NCI-H1092 (cell line): ENCODE measurements at places on chromosomes 6 and 20.

- no peak for DNase-seq
Measured at GRCh38 chr6:149459761-149460160, 25.1 kb downstream of the ZC3H12D start.

GRCh38 chr6:33783781-33784520, 5.0 kb downstream of the LEMD2 start:
- no peak for DNase-seq

DNA sequence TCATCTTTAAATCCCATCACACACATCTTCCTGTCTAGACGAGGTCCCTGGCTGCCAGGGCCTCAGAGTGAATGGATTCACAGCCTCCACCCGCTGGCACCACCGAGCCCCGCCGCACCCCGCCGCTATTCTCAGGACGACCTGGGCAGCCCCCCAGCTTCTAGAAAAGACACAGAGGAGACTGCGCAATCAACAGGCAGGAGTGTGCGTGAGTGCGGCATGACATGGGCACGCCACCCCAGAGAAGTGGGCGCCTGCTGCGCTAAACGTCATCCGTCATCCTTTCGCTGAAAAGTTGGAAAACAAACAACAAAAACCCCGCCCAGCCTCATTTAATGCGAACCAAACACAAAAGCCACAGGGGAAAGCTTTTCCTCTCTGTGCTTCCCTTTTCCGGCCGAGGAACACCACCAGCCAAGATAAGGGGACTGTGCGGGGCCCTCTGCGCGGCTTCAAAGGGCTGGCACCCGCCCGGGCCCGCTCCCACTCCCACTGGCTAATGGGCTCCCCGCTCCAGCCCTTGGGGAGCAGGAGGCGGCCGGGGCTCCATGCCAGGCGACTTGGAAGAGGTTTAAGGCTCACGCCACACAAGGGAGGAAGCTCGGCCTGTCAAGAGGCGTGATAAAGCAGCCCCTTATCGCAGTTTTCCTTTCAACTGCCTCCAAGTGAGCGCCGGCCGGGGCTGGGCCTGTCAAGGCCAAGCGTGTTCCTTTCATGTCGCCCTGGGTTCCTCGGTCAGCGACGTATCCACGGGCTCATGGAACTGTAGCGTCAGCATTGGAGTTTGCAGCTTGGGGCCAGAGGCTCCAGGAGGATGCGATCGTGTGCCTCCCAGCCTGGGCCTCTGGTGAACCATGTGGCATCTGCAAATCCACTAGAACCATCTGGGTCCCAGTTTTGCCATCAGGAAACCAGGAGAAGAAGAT, 50.1 kb downstream of the NFATC2 start:
- DNase-seq, result peak; percentile 65

- no peak for DNase-seq
Measured at GRCh38 chr6:37452522-37452921, 19.5 kb downstream of the CMTR1 start.

DNA sequence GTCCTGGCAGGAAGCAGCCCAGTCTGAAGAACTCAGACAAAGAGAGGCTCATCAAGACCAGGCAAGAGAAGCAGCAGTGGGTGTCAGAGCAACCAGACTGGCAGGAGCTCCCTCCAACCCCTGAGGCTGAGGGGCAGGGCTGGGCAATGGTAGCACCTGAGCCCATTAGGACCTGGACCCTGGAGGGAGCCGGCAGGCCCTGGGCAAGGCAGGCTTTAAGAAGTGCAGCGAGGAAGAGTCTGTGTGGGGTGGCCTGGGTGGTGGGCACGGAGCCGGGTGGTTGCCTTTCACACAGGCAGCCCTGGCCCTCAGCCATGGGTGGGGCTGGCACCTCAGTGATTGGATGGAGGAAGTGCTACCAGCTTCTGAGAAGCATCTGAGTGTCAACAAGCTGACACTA, 33.1 kb upstream of the IRF4 start:
- DNase-seq, result no peak

DNA sequence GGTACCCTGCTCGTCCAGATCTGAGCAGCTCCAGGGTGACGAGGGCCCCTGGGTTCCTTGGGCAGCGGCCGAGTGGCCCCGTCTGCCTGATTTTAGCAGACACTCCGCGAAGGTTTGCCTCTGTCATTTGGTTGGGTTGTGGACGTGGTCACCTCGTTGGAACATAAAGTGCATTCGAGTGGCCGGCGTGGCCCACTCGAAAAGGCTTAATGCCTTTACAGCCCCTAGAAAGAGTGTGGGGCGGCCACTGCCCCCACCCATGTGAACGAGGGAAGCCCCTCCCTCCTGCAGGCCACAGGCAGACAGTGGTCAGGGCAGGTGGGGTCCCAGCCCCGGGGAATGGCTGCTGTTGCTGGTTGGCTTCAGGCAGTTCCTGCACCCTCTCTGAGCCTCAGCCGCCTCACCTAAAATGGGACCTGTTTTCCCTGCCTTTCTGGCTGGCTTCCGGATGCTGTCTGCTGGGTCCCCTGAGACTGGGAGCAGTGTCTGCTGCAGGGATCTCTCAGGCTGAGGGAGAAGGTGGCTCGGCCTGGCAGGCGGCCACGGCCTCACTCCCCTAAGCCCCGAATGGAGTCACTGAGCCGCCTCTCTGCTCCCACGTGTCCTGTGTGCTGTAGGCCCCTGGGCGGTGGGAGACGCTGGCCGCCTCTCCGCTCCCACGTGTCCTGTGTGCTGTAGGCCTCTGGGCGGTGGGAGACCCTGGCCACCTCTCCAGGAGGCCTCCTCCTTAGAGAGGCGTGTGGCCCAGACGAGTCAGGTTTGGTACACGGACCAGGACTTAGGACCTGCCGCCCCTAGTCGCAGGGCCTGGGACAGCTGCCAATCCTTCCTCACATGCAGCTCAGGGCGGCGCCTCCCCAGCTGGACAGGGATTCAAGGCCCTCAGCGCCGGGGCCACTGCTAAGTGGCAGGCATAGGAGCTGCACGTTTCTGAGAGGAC, 233.0 kb downstream of the ERMARD start:
- peak; percentile 89 for DNase-seq

GRCh38 chr6:4999586-4999985, 4.3 kb downstream of the RPP40 start:
- DNase-seq, result no peak

DNA sequence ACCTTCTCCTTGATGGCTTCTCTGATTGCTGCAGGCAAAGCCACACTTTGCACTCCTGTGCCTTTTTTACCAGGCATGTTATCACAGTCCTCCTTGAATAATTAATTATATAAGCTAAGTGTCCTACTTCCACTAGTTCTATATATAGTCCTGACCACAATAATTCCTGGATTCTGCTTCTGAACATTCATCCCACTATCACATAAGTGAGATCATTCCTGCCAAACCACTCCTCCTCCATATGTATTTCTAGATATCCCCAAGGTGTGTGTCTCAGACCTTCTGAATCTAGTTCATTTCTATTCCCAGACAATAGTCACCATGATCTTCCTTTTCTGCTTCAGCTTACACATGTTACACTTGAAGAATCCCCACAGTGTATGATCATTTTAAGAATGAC, 1237.5 kb upstream of the MAP3K7 start:
- DNase-seq, result no peak

DNA sequence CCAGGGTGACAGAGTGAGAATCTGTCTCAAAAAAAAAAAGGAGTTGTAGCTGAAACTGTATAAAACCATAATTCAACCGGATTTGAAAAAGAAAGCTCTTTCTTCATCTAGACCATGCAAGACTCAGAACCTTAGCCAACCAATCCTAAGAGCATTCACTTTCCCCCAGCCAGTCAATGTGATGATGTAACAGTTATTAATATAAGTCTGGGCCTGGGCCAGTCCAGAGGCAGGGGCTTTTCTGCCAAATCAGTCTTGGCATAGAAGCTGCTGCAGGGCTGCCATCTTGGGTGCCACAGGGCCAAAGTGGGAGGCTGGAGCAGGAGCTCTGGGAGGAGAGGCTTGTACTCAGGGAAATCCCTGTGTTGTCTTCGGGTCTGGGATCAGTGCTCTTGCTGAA, 288.4 kb downstream of the CLIC5 start:
- no peak for DNase-seq

DNA sequence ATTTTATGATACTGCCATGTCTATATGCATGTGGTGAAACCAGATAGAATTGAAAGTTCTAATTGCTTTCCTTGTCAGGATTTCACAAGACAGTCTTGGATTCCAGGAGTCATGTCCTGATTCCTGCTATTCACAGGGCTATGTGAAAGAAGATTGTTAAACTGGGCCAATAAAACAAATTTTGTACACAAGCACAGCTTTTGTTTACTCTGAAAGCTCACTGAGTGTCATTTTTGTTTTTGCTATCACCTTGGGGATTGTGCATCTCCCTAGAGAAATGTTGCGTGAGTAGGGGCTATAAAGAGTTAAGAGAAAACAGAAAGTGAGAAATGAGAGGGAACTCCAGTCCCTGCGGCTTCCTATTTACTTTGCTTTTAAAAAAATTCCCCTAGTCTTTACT, 627.5 kb downstream of the PKHD1 start:
- no peak for DNase-seq

- no peak for DNase-seq
Measured at GRCh38 chr6:116405138-116405537, 34.4 kb downstream of the DSE start.

GRCh38 chr20:50572938-50573777, 63.0 kb downstream of the PTPN1 start:
- DNase-seq, result peak; percentile 86

- no peak for DNase-seq
Measured at GRCh38 chr6:90190752-90191395, 105.8 kb downstream of the BACH2 start.

GRCh38 chr20:20946122-20946759, 159.9 kb downstream of the LINC00237 start:
- DNase-seq, result no peak

GRCh38 chr6:89618026-89618425, 20.5 kb downstream of the LYRM2 start:
- DNase-seq, result no peak

DNA sequence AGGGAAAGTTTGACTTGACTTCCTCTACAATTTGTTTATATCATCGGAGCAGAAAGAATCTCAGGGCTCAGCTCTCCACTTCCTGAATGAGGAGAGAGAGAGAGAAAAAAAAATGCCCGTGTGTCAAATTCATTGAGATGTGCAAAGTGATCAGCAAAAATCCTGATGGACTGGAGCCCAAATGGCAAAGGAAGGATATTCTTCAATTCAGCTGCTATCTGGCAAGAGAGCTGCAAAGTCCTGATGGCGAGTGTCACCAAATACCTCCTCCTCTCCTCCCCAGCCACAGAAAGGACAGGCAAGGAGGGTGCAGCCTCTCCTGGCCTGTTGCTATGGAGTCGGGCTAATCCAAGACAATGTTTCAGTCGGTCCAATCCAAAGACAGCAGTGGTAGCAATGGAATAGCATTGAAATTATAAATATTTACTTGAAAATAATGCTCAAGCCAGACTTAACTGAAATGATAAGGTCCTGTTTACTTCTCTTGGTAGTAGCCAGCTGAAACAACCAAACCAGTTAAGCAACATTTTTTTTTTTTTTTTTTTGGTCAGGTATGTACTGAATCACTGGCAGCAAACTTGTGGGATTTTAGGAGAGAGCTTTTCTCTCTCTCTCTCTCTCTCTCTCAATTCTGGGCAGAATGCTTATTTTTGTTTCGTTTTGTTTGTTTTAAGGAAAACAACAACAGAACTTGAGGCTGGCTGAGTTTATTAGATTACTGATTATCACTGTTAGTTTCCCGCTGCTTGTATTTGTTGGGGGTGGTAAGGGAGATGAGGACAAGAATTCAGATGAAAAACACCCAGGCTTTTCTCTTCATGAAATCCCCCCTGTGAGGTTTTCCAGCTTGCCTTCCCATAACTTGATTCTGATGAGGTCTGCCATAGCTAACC, 204.2 kb downstream of the BCAS1 start:
- DNase-seq, result no peak

GRCh38 chr20:63829945-63830835, 874 bp downstream of the ZBTB46 start:
- DNase-seq, result no peak

DNA sequence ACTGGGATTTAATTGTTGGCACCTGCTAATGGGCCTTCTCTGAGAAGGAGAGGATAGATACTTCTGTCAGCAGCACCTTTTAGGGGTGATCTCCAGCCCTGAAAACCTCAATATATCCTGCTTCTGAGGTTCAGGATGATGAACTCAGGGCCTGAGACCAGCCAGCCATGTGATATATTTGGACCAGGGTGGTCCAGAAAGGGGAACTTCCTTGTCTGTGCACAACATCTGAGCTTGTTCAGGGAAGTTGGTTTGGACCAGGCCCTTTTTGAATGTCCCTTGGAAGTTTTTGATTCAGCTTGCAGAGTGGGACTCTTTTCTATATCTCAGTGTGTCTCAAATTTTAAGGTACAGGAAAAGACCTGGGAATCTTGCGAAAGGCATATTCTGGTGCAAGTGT, 85.8 kb downstream of the GFRA4 start:
- no peak for DNase-seq

GRCh38 chr20:52936351-52937340, 35.5 kb upstream of the TSHZ2 start:
- no peak for DNase-seq

DNA sequence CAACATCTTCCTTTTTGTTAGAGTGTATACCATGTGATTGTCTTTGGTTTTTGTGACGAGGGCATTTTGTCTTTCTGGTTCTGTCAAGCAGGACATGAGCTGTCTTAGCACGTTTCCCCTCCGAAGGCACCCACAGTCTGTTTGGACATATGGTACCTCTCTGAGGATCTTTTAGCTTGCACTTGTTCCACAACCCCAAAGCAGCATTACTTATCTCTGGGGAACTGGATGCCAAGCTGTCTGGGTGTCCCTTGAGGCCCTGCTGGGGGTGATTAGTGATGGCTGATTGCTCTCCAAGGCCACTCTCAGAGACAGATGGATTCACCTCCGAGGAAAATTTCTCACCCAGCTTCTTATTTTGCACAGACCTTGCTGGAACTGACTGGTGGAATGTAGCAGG, 445.0 kb upstream of the CHD6 start:
- no peak for DNase-seq

DNA sequence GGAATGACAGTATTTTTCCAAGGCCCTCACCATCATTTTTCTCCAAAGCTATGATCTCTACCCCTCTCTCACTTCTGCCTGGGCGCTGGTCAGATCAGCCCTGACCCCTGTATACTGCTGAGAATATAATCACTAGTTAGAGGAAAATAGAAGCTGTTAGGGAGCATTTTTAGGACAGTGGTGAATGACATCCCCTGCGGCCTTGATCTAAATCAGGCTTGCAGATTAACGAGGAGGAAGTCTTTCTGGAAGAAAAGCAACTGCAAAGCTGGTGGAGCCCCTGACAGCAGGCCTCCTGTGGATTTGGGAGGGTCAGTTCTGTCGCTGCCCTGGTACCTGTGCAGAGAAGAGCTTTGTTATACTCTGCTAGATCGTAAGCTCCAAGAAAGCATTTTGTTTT, 107.9 kb downstream of the RPP40 start:
- no peak for DNase-seq

DNA sequence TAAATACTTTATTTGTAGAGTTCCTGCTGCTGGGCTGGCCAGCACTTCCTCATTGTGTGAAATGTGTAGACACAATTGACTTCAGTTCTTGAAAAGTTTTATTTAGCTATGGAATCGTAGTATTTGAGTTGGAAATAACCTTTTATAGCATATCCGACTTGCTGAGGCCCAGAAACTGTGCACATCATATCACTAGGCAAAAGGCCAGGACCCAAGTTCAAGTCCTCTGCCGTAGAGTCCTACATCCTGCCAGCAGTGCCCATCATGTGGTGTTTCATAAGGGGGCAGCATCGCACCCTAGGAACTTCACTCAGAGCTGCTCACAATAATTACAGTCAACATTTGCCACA, 207.7 kb upstream of the SNX9 start:
- no peak for DNase-seq
